WTC11 (cell line): ENCODE measurements at places on chromosomes 5 and 9.

DNA sequence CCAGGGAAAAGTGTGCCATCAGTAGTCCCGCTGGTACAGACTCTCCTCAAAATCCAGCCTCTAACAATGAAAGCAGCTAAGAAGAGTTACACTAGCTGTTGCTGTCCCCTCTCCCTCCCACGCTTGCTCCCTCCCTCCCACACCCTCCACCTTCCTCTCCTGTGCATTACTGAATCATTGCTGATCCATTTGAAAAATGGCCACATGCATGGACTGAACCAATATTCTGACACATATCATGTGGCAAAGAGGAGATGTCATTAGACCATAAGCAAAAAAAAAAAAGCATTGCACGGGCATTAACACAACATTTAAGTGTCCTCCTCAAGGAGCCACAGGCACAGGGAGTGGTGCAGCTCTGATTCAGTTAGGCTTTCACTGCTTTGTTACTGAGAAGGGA is 37.9 kb downstream of the LHFPL2 start:
- DNase-seq = no peak

DNA sequence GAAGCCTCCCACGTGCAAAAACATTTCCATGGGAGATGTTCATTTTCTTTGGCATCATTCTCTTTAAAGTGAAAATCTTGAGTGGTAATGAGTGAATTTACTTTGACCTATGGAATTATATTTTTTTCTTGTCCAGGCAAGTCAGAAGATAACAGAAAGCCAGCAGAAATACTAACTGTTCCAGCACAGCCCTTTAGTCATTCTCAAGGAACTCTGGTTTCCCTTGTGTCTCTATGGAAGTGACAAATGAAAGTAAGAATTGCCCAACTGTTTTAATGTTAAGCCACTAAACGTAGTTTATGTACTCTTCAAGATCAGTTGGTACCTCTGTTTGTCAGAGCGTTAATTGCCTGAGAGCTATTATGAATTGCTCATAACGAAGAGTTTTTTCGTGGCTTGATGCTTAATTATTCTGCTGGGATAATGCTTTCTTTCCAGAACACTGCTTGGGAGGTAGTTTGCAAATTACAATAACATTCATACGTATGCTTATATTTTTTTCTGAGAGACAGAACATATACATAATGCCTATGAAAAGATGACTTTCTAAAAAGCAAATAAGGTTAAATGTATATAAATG is 84.5 kb upstream of the CER1 start:
- DNase-seq = no peak

GRCh38 chr5:132179405-132179804 is 48.2 kb downstream of the P4HA2 start:
- no peak for DNase-seq

- no peak for DNase-seq
Observed at GRCh38 chr5:77518304-77518703, 26.2 kb upstream of the WDR41 start.

- DNase-seq = no peak
Observed at GRCh38 chr9:119179701-119180100, 189.5 kb downstream of the BRINP1 start.

DNA sequence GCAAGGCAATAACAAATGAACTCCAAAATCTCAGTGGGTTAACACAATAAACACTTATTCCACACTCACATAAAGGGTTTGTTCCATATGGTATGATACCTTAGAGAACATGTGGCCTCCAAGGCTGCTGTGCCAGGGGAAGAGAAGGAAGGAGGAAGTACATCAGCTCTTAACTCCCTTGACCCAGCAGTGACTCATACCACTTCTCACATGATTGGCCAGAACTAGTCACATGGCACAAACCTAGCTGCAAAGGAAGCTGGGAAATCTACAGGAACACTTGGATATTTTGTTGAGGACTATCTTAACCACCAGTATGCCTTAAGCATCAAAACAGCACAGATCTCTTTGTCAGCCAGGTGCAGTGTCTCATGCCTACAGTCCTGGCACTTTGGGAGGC is 99.3 kb downstream of the SLIT3 start:
- DNase-seq = no peak

DNA sequence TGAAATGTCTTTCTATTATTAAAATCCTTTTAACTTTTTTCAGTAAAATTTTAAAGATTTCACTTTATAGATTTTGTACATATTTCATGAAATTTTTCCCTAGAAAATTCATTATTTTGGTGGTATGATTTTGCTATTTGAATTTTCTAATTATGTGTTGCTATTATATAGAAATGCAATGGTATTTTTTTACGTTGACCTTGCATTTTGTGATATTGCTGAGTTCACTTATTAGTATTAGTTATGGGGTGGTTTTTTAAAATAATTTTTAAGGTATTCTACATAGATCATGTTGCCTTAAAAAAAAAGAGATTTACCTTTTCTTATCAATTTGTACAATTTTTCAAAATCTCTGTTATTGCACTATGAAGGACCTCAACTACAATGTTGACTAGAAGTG is 458.3 kb downstream of the TLE1 start:
- DNase-seq = no peak
